ENCODE measurements at places on chromosomes 6 and 20.

- DNase-seq: peak; percentile 80
Observed at GRCh38 chr6:156780102-156780641, 3.0 kb downstream of the ARID1B start.

DNA sequence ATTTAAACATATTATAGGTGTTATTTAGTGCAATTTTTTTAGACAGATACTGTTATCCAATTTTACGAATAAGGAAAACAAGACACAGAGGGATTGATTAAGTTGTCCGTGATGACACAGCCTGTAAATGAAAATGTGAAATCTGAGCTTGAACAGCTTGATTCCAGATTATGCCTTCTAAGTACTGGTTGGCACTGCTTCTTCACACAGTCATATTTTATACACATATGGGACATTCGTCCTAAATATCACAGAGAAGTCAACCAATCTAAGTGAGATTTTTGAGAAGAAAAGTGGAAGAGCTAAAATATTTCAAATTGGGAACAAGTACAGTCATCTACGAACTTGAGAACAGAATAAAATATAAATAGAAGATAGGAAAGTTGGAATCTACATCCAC lies 756.3 kb downstream of the BCKDHB start:
- DNase-seq: no peak

DNA sequence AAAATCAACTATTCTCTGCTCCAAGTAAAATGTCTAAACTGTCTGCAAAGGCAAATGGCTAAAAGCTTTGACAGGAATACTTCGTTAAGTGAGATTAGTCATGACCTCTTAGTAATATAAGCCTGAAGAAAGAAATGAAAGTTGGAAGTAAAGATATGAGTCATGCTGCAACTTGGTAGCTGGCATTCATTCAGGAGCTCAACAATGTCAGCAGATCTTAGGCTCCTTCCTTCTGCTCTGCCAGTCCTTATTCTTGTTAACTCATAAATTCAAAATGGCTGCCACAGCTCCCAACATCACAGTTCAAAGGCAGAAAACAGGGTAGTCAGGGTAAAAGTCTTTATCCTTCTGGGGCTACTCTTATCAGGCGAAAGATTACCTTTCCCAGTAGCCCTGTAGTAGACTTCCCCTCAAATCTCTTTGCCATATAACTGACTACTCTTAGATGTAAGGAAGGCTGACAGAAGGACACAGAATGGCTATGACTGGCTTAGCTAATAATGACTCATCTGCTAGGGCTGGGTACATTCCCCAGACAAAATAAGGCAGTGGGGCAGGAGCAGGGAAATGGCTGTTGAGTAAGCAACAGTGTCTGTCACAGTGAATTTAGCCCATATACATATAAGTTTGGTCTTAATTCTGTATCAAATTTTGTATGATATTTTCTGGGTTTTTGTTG lies 24.4 kb upstream of the C6orf62 start:
- DNase-seq: peak; percentile 90

GRCh38 chr6:157323966-157324300 lies 614 bp upstream of the TMEM242 start:
- DNase-seq: peak; percentile 42

GRCh38 chr6:73242001-73242400 lies 16.7 kb upstream of the KHDC1L start:
- no peak for DNase-seq

GRCh38 chr6:97176468-97176867 lies 106.5 kb downstream of the MMS22L start:
- no peak for DNase-seq

DNA sequence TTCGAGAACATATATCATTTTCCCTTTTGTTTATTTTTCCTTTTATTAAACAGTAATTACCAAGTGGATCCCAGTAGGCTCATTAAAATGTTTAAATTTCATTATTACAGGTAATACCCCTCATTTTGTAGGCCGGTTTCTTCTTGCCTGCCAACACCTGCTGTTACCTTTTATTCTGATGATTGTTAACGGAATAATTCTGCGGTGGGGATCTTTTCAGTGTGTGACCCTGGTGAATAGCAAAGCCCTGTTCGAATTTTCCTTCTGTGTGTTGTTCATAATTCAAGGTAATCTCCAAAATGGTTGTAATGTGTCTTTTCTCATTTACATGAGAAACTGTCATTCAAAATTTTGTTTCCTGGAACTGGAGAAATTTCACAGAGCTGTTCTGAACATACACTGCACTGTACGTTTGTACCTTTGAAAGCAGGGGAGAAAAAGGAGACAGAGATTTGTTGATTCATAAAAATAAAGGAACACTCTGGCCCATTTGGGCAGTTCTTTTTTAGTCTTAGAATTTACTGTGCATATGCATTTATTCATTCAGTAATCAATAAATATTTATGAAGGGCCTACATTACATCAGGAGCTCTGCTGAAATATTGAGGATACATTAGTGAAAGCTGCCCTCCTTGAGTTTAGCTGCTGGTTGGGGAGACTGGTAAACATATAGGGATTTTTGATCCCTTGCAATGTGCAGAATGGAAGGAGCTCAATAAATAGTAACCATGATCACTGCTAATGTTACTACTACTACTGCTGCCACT lies 502.0 kb downstream of the QKI start:
- DNase-seq: no peak

DNA sequence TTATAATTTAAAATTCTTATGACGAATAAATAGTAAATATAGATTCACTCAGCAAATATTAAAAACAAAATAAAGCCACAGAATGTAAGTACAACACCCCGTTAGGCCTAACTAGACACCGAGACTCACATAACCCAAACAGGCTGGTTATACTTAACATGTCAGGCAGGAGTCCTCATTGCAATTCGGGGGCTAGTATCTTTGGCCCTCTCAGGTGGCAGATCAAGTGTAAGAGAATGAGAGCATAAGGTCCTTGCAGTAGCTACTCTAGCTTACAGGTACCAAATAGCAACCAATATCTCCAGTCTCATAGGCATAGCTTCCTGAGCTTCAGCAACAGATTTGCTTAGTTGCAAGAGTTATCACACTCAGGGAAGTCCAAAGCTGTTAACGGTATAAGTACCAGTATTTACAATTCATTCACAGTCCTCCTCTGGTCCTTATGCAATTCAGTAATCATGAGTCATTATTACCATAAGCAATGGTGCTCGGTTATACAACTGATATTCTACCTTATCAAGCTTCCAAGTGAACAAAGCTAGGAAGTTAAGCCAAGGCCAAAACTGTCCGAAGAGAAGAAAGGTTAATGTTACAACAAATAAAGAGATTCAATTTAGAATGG lies 20.1 kb downstream of the REV3L start:
- no peak for DNase-seq

DNA sequence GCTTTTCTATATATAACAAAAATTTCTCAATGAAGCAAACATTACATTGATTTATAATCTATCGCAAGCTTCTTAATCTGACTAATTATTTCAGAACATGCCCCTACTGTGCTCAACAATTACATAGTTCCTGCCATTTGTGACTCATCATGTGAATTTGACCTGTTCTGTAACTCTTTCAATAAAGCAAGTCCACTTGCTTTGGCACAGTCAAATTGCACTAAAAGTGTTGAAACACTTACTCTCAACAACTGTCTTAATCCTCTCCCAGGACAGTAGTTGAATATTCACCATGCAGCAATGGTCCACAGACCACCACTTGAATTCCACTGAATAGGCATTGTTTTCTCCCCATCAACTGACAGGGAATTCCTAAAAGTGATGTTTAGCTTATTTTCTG lies 67.7 kb upstream of the SPTLC3 start:
- no peak for DNase-seq

- DNase-seq: no peak
Observed at GRCh38 chr6:170017603-170018320, 266.3 kb downstream of the ERMARD start.

DNA sequence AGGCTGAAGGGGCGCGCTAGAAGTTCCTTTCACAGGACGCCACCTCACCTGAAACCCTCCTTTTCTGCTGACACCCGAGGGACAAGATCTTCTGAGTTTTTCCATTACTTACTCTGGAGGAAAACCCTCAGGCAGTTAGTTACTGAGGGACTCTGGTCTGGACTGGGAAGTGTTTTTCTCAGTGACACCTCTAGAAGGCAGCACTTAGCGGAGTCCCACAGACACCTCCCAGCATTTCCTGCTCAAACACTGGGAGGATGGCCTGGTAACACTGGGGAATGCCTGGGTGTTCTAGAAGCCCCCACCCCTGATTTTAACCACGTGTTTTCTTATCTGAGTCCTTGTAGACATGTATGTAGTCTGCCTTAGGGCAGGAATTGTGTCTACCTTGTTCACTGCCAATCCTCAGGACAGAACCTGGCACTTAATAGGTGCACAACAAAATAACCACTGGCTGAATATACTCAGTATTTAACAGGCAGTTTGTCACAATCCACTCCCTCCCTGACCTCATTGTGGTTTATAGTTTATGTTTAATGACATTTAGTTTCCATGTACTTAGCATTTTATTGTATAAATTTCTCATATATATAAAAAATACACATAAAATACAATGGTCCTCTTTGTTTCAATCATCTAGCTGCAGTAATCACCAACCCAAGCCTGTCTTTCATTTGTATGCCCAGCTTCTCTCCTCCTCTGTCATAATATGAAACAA lies 4.8 kb downstream of the GSTA3 start:
- no peak for DNase-seq

GRCh38 chr20:23569570-23569969 lies 1.3 kb upstream of the CST9L start:
- no peak for DNase-seq

- no peak for DNase-seq
Observed at GRCh38 chr20:41360831-41361756, 5.5 kb downstream of the EMILIN3 start.

DNA sequence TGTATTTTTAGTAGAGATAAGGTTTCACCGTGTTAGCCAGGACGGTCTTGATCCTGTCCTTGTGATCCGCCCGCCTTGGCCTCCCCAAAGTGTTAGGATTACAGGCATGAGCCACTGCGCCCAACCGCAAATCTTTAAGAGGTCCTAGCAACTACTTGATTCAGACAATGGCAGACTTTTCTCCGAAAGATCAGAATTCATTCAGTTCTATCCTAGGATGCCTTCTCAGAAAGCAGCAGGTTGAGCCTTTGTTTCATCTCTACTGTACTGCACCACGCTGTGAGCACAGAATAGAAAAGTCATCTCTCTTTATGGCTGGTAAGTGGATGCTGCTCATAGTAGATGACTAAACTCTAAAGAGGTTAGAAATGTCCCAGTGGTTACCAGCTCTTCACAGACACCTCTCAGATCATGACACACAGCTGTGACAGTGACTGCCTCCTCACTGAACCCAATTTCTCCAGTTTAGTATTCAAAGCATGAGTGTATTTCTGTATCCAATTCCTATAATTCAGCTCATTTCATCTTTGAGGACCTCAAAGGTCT lies 6.0 kb upstream of the HSF2 start:
- DNase-seq: no peak

- no peak for DNase-seq
Observed at GRCh38 chr6:150987371-150987828, 121.9 kb downstream of the MTHFD1L start.

- DNase-seq: no peak
Observed at GRCh38 chr6:142744836-142745235, 200.1 kb downstream of the HIVEP2 start.

DNA sequence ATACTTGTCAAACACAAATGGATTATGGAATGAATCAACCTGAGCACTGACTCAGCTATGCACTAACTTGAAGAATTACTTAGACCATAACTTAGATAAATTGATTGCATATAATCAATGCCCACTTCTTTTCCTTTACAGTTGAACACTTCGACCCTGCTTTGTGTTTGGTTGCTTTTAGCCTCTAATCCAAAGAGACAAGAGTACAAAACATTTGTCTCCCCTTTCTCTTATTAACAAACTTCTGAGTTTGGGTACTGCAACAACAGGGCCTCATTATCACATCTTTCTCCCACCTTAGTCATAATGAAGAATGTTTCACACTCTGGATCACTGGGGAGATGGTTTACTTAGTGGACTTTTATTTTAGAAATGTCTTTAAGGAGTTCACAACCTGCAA lies 2.6 kb upstream of the TAAR6 start:
- no peak for DNase-seq

GRCh38 chr20:36399147-36399968 lies 93.2 kb downstream of the DLGAP4 start:
- no peak for DNase-seq

- DNase-seq: no peak
Observed at GRCh38 chr20:43328697-43329096, 129.0 kb upstream of the SRSF6 start.

DNA sequence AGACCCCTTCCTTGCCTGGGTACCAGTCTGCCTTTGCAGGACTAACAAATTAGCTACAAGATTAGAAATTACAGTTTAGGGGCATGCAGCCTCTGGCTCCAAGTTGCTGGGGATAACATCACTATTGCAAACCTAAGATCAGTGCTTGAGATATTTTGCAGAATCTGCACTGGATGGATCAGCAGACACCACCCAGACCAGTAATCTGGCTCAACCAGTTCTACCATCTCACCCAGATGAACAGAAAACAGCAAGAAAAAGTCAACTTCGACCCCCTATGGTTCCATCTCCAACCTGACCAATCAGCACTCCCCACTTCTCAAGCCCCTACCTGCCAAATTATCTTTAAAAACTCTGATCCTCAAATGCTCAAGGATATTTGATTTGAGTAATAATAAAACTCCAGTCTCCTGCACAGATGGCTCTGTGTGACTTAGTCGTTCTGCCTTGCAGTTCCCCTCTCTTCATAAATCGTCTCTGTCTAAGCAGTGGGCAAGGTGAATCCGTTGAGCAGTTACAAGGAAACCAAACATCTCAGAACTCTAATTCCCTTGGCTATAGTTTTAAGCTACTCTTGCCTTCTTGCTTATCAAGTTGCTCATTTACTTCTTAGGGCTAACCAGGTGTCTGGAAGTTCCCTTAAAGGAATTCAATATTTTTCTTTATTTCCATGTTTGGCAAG lies 16.1 kb upstream of the LMBRD1 start:
- no peak for DNase-seq

GRCh38 chr6:34359418-34360158 lies 32.9 kb downstream of the NUDT3 start:
- no peak for DNase-seq

DNA sequence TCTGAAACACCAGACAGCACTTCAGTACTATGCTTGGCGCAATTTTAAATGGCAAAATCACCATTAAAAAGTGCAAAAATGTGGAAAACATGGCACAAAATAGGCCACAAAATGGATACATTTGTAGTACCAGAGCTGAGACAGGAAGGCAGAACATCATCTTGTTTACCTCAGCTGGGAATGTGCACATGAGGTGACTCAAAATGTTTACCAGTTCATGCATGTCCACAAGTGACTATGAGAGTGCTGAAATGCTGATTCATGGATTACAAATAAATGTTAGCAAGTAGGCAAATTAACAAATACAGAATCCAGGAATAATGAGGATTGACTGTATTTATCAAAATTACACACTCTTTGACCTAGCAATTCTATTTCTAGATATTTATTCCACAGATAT lies 201.6 kb downstream of the ISM1 start:
- DNase-seq: no peak

GRCh38 chr20:33814238-33814712 lies 3.1 kb downstream of the CHMP4B start:
- no peak for DNase-seq

- DNase-seq: no peak
Observed at GRCh38 chr20:8039042-8039441, 19.5 kb upstream of the TMX4 start.

GRCh38 chr20:58142843-58143185 lies 85.6 kb downstream of the ANKRD60 start:
- DNase-seq: no peak

Measured in GM04503 (cell line).